Dermis blood vessel endothelial cell (primary cell): ENCODE measurements at places on chromosomes 2 and 18.
A peak's percentile ranks its signal among the peaks of the same experiment; 100 is the strongest.

DNA sequence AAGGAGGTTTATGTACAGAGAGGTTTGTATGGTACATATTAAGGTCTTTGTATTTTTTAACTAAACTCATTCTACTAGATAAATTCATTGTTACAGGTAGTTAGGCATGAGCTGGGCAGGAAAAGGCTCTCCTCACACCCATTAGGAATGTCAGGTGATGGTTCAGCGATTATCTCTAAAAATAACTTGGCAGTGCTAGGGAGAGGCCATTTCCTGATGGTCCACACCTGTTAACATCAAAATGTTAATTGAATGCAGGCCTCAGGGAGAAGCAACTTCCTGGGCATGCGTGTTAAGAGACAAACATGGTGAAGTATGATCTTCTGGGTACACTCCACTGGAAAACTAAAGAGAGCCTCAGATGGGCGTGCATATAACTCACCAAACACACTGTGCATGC lies 73.6 kb downstream of the ARL6IP6 start:
- DNase-seq, result no peak

- DNase-seq, result no peak
Measured at GRCh38 chr2:128475427-128476211, 157.0 kb upstream of the HS6ST1 start.

DNA sequence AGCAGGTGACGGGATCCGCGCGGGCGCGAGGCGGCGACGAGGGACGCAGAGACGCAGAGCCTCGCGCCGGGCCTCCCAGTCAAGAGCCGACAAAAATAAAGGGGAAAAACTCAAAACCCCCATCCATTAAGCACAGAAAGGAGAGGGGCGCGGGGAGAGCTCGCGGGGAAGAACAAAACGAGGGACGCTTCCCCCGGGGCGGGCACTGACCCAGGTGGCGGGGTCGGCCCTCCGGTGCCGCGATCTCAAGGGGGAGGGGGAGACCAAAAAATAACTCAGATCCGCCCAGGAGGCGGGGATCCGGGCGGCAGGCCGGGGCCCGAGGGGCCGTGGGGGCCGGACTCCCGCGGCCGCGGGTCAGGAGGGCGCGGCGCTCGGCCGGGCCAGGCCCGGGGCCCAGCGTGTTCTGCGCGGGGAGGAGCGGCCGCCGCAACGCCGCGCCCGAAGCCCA lies 597 bp downstream of the RNF103 start:
- DNase-seq, result no peak

DNA sequence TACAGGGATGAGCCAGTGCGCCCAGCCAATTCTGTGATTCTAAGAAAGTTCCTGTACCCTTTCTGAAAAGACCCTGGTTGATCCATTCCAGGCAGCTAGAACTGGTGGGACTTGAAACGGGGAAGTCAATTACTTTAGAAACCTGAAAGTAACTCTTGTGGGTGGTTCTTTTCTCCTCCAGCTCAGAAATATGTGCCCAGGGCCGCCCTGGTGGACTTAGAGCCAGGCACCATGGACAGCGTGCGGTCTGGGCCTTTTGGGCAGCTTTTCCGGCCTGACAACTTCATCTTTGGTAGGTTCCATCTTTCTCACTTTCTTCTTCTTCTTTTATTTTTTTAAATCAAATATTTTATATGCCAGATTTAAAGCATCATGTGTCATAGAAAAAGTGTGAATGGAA lies 2.7 kb downstream of the TUBB6 start:
- DNase-seq, result peak; percentile 55

DNA sequence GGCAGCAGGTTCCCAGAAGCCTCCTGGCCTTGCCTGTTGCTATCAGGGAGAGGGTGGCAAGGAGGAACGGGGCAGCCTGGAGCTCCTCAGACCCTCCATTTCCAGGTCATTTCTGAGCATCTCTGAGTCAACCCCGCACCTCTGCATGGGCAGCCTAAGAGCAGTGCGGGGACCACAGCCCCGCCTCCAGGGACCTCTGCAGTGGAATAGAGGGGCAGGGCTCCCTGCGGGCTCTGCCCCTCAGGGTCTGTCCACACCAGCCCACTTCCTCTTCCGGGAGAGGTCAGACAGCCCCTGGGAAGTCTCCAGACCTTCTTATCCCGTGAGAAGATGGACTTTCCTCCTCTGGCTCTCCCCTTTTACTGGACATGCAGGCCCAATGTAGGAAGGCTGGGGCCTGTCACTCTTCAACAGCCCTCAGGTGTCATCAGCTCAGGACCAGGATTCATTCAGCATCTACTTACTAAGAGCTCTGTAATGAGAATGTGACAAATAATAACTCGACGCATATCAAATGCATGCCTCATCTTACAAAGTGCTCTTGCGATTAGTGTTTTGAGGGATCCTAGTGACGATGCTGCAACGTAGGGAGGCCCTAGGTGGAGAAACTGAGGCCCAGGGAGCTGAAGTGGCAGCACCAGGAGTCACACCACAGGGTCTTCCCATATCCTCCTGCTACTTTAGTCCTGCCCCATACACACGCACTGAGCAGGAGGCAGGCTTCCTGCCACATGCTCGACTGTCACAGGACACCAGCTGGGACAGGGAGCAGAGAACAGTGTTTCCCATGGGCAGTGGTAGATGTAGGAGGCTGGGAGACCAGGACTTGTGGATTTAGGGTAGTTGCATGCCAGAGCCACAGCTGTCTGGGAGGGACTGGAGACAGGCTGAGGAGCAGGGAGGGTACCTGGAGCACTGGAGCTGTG lies 28.0 kb downstream of the SH2D6 start:
- DNase-seq, result no peak

DNA sequence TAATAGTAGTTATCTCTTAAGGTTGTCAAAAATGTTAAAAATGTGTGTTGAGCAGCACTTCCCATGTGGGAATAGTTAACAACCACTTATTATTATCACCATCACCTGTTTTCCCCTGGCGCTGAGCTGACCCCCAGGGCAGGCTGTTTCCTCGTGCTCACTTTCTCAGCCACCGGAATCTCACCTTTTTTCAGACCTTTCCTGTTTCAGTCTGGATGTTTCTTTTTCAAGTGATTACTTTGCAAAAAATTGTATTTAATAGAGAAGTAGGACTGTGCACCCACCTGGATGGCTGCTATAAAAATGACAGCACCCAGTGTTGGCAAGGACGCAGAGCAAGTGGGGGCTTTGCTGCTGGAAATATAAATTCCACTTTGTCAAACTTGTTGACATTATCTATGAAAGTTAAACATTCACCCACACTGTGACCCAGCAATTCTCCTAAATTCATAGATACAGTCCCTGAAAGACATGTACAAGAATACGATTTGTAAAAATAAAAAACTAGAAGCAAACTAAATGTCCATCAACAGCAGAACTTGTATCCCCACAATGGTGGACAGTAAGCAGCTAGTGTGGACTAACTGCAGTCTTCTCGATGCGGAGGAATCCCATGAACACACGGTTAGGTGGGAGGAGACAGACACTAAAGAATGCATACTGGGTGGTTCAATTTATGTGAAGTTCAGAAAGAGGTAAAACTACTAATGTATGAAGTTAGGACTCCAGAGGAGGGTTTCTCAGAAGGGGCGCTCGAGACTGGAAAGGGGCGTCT lies 66.5 kb downstream of the SOWAHC start:
- DNase-seq, result no peak
